ENCODE measurements at places on chromosomes 6 and 20. TPM values are rescaled to one million over a fixed set of nuclear protein-coding genes. Genes with fewer than 3 reads are reported as not detected.

DNA sequence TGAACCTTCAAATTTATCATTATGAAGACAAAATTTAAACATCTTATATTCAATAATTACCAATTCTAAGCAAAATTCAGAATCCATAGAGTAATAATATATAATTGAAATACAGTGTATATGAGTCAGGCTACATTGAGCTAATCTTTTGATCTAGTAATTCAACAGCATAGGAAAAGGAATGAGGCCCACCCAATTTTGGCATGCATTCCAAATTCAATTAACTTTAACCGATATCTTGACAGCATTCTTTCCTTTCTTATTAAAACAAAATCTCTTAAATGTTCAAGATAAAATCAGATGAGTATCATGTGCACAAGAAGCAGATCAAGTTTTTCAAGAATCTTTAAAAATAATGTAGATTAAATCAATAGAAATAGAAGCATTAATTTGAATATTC lies 132.9 kb upstream of the QKI start:
- DNase-seq: no peak

DNA sequence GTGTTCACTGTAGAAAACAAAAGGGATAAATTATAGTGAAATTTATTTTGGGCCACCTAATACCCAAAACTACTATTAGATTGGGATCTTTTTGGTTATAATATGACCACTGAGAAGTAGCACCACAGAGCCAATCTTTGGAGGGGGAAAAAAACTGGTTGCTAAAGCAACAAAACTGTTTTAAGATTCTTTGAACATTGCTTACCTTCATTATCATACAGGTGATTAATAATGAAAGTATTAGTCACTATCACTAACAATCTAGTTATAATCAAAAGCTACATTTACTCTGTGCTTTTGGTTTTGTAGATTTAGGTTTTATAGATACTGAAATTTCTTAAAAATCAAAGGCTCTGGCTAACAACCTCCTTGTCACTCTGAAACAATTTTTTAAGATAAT lies 31.7 kb downstream of the STX7 start:
- DNase-seq: no peak

GRCh38 chr20:32463642-32464400 lies 105.7 kb downstream of the ASXL1 start:
- DNase-seq: no peak

DNA sequence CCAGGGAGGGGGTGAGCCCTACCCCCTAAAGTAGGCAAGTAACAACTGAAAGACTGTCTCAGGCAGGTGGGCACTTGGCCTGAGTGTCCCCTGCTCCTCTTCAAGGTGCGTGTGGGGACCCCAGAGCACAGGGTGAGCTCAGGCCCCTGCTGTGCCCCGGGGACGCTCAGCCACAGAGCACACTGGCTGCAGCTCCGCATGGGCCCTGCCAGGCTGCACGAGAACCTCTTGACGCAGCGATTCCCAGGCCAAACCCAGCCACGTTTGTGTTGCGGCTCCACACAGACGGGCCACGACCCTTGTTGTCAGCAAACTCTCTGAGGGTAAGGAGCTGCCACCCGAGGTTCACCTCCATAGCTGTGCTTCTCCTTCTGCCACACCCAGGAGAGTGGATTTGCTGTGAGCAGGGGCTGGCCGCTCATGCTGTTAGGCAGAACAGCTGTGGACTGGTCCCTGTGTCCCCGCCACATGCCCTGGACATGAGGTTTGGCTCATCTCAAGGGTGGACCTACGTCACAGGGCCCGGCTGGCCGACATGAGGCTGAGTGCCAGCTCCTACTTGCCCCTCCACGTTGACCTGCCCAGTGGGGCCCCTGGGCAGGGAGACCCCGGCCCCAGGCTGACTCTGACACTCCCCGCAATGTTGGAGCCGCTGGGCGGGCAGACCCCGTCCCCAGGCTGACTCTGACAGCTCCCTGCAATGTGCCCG lies 29.7 kb upstream of the GATA5 start:
- no peak for DNase-seq

DNA sequence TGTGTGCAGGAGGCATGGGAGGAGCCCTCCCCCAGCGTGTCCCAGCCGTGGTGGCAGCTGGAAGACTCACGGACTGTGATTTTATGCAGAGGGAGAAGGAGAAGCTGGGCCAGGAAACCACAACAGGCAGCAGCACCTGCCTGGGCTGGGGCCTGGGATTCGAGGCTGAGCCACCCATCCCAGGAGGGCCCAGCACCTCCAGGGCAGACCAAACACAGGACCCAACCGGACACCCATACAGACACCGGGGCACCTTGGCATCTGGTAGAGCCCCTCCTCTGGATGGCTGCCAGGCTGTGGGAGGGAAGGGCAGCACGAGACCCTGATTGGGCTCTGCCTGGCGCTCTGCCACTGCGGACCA lies 41.7 kb upstream of the CHRNA4 start:
- DNase-seq: no peak

- DNase-seq: no peak
Measured at GRCh38 chr6:94468830-94469229, 1049.5 kb upstream of the EPHA7 start.

DNA sequence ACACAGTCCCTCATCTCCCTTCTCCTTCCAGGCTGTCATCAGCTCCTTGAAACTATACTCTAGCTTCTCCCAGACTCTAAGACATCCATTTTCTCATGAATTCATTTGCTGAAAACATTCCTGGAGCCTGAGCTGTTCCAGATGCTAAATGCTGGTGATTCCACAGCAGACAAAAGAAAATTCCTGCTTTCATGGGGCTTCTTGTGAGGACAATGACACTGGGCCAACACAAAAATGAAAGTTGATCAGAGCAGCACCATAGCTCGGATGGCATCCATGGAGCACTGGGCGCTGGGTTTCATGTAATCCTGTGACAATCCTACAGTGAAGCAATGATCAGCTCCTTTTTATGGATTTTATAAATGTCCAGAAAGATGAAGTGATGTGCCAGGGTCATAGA lies 47.4 kb upstream of the STX16 start:
- no peak for DNase-seq

GRCh38 chr6:28982476-28983266 lies 22.4 kb downstream of the ZNF311 start:
- DNase-seq: peak; percentile 65

- peak; percentile 29 for DNase-seq
Measured at GRCh38 chr6:83442752-83443151, 11.9 kb upstream of the ME1 start.

GRCh38 chr6:170178561-170179477 lies 112.1 kb downstream of the DLL1 start:
- DNase-seq: peak; percentile 69

DNA sequence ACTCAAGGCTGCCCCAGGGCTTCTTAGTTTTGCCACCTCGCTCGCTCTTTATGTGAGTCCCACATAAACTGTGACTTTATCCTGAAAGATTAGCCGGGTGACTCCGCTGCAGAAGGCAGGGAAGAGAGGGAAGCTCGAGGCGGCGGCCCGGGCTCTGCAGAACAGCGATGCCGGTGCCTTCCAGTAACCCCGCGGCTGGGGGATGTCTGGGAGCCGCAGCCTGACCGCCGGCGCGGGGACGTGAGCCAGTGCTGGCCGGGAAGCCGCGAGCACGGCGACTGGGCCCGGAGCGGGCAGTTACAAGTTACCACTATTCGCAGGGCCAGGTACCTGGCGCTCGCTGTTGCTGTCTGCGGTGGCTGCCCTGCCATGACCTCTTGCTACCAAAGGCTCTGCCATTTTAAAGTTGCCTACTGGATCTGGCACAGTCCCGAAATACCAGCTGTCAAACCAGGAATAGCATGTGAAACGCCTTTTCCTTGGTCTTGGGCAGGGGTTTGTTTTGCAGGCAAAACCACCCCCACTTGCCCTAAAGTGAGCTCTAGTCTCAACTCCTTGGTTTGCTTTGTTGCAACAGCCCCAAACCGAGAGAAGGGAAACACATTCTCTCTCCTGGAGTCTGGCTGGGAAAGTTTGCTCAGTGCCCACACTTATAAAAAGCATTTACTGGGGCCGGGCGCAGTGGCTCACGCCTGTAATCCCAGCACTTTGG lies 124.0 kb upstream of the SLC2A12 start:
- DNase-seq: no peak

- peak; percentile 85 for DNase-seq
Measured at GRCh38 chr20:34222208-34222607, 19.0 kb upstream of the ASIP start.

DNA sequence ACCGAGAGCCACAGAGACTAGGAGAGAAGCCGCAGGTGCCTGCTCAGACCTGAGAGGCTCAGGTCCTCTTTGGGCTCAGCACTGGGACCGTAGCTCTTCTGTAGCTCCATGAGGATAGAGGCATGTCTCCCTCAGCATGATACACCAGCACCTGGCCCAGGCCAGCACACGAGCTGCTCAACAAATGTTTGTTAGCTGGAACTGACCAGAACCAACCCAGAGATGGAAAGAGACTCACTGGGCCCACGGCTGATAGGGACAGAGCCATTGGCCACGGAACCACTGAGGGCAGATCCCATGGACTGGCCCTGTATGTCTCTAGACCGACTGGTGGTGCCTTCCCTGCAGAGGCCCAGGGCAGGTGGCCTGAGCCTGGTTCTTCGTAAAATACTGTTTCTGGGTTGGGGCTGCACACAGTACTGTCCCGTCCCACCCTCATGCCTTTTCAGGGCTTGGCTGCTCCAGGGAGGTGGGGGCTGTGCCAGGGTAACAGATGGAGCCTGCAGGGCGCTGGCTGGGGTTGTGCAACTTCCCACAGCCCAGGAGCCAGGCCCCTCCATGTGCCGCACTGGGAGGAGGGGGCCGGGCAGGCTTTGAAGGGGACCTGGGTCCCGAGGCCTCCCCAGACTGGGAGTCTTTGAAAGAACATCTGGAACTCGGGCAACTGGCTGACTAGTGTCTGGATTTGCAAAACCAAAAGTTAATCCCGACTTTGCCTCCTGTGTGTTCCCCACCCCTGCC lies 5.2 kb downstream of the C20orf204 start:
- DNase-seq: no peak

GRCh38 chr6:16148498-16148897 lies 19.6 kb downstream of the MYLIP start:
- no peak for DNase-seq

- peak; percentile 28 for DNase-seq
Measured at GRCh38 chr20:16803965-16804792, 56.0 kb downstream of the OTOR start.

DNA sequence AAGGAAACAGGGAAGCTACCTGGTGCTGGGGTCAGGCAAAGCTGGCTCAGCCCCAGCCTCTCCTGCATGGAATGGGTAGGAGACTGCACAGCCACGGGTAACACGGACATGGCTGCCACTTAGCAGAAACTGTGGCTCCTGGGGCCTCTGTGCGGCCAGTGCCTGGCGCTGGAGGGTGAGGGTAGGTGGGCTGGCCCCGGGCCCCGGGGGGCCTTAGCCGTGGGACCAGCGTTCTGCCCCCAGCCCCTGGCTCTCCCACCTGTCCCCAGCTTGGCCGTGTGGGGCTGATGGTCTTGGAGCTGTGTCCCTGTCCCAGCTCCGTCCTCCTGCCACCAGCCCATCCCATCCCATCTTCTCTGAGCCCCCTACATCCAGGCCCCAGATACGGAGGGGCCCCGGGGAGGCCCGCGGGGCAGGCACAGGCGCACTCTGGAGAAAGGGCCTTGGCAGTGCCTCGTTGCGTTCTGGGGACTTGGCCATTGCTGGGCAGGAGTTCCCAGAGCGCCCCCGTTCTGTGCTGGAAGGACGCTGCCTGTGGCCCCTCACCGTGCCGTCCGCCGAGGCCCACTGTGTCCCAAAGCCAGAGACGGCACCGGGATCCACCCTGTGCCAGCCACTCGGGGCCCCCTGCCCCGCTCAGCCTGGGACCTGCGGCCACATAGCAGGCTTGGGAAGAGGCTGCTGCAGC lies 12.2 kb downstream of the CHRNA4 start:
- DNase-seq: no peak

DNA sequence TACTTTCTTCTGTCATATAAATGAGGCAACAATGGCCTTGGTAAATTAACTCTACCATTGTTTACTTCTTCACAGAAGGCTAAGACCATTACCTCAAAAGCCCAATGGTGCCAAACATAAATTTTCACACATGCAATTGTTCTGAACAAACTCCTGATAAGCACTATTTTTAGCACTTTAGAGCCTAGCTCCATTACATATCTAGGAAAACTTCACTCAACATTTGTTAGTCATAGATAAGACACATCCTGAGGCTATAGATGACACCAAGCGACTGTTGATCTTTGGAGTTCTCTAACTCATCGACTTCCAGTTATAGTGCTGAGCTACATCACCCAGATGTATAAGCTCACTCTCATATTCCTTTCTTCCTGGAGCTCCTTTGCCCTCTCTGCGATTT lies 245.9 kb downstream of the EYS start:
- no peak for DNase-seq

- peak; percentile 12 for DNase-seq
Measured at GRCh38 chr6:89458704-89459103, 25.8 kb downstream of the ANKRD6 start.

DNA sequence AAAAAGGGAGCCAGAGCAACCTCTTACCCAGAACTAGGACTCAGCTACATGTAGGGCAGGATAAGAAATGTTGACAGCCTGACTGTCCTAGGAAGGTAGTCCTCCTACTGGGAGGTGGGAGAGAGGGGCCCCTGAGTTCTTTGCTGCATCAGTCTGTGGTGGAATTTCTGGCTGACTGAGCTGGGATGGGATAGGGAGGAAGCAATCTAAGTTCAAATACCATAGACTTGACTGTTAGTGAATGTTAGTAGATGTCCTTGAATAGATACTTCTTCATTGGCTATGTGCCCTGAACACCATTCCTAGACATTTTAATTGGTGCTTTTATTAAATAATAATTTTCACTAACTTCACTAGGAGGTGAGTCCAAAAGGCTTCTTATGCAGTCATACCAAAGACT lies 1343.6 kb upstream of the CITED2 start:
- no peak for DNase-seq

- DNase-seq: no peak
Measured at GRCh38 chr6:7169296-7169721, 61.5 kb downstream of the RREB1 start.

DNA sequence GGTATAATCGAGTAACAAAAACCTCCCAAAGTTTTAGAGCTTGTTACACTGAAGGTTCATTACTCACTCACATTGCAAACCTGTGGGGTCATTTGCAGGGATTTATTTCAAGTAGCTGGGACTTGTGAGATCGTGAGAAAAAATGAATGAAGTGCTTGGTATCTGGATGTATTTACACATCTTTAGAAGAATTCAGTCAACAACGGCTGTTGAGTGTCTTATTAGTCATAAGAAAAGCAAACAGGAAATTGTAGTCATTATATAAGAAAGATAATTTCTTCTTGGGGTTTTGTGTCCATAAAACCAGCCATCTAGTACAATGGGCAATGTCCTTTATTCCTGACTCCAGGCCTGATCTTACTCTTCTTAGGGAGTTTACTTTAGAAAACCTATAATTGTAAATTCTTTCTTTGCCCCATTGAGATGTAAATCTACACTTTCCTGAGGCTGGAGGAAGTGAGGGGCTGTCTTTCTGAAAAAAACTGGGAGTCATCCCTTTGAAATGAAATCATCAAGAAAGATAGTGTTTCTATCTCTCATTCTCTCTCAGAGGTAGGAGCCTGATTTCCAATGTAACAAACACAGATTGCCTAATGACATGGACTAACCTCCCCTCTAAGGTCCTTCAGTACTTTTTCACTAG lies 202.5 kb upstream of the ASCC3 start:
- DNase-seq: peak; percentile 87

GABRR2 gene
- not detected for polyA plus RNA-seq

TGM6 gene
- polyA plus RNA-seq: not detected

SDCBP2 gene
- 22.2 TPM for polyA plus RNA-seq

HLA-DMB gene
- polyA plus RNA-seq: 0.03 TPM

MAFB gene
- 0.16 TPM for polyA plus RNA-seq

GNRH2 gene
- polyA plus RNA-seq: not detected

CCM2L gene
- not detected for polyA plus RNA-seq

RAB22A gene
- polyA plus RNA-seq: 11.2 TPM

JAG1 gene
- 54.7 TPM for polyA plus RNA-seq
